ENCODE measurements at places on chromosomes 2 and 18. TPM values are rescaled to one million over a fixed set of nuclear protein-coding genes. Genes with fewer than 3 reads are reported as not detected.

OSBPL6 gene
- total RNA-seq: 7.7 TPM

TRIB2 gene
- 0.37 TPM for total RNA-seq

MARCHF7 gene
- 56.5 TPM for total RNA-seq

DSC3 gene
- 2.2 TPM for total RNA-seq

CDH19 gene
- 1.1 TPM for total RNA-seq

CD226 gene
- total RNA-seq: 0.07 TPM

PLEK gene
- total RNA-seq: not detected

PRKAG3 gene
- not detected for total RNA-seq

TXNL1 gene
- total RNA-seq: 61.6 TPM

KLHL14 gene
- total RNA-seq: not detected

ALKAL2 gene
- total RNA-seq: not detected

KCMF1 gene
- total RNA-seq: 95.0 TPM
